ENCODE measurements at places on chromosomes 3 and 15.
A peak's percentile ranks its signal among the peaks of the same experiment; 100 is the strongest.

GRCh38 chr15:71889385-71889784 is 79.0 kb downstream of the NR2E3 start:
- DNase-seq, result no peak

DNA sequence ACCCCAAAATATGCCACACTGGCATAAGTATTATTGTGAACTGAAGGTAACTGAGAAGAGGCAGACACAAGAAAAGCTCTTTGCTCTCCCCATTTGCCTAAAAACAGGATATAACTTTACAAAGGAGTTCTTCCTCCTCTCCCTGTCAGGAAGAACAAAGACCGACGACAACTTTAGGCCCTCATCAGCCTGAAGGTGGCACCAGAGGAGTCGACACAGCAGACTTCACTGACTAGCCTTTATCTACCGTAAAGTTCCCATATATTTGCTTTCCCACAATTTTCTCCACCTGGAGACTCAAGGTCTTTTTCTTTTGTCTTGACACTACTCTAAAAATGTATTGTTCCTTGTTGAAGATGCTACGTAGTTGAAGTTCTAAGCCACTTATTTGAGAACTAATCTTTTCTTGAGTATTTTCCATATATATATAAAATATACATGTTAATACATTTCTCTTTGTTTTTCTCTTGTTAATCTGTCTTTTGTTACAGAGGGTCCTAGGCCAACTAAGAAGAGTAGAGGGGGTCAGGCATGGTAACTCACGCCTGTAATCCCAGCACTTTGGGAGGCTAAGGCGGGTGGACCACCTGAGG is 16.2 kb upstream of the XIRP1 start:
- no peak for DNase-seq

GRCh38 chr15:85673326-85673725 is 121.4 kb downstream of the KLHL25 start:
- no peak for DNase-seq

- peak; percentile 64 for DNase-seq
Observed at GRCh38 chr3:185332026-185332735, 30.8 kb upstream of the MAP3K13 start.

DNA sequence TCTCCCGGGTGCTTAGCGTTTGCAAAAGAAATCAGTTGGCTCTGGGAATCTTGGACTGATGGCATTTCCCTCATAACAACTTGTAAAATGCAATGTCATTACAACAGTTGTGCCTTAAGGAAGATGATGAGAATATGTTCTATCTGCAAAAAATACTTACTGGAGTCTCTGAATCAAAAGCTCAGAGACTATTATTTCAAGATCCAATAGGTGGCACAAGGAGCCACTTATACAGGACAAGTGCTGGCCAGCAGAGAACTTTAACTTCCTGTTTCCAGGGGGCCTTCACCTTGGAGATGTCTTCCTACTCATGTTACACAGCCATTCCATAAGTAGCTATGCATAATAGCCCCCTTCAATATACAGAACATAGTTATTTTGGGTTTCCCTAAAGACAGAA is 8.9 kb upstream of the RPS27L start:
- DNase-seq, result no peak

DNA sequence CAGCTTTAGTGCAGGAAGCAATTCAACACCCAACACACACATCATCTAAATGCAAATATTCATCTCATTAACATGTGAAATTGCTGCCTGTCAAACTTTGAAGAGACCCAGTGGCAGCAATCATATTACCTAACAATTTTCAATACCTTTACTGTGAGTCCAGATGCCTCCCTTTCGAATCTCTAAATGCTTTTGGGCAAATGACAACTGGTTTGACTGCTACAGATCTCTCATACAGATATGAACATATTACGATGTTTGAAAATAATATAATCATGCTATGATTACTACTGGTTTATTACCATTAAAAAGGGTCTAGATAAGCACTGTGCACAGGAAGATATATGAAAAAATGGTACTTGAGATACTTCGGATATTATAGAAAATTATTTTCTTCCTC is 137.9 kb downstream of the ADAMTS9 start:
- DNase-seq, result no peak
